H7 (cell line): ENCODE measurements at places on chromosomes 3 and 15. TPM values are rescaled to one million over a fixed set of nuclear protein-coding genes. Genes with fewer than 3 reads are reported as not detected.

GRCh38 chr3:159928071-159928491, 60.6 kb upstream of the IL12A start:
- no peak for DNase-seq

GRCh38 chr3:159263750-159264553, 462.1 kb downstream of the MFSD1 start:
- DNase-seq = peak; percentile 15

The CGNL1 gene
- 10.6 and 17.0 TPM in 2 replicates for total RNA-seq

DNA sequence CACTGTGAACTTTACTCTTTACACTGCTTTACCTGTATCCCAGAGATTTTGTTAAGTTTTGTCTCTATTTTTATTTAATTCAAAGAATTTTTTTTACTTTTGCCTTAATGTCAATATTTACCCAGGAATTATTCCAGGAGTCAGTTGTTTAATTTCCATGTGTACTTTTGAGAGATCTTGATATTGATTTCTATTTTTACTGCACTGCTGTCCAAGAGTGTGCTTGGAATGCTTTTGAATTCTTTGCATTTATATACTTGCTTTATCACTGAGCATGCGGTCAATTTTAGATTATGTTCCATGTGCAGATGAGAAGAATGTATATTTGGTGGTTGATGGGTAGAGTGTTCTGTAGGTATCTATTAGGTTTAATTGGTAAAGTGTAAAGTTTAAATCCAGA, 461.0 kb upstream of the GBE1 start:
- DNase-seq = no peak

The PLCB2 gene
- total RNA-seq = 11.3 and 13.9 TPM in 2 replicates
